ENCODE measurements at places on chromosomes 4 and X.

GRCh38 chr4:111546881-111547280 is 598.4 kb upstream of the FAM241A start:
- no peak for DNase-seq

GRCh38 chr4:11894977-11895376 is 466.3 kb upstream of the HS3ST1 start:
- DNase-seq, result no peak

DNA sequence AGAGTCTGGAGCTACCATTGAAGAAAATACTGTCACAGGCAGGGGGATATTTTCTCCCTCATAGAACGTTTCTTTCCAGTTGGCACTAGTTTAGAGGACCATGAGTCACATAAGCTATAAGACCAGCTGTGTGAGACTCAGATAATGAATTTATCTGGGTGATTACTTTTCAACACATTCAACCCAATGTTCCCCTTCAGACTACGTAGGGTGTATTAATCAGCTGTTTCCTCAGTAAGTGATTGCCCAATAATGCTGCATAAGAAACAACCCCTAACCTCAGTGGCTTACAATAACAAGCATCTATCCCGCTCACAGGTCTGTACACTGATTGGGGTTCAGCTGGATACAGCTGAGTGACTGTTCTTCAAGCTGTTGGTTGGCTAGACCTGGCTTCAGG is 38.1 kb downstream of the CBLL2 start:
- no peak for DNase-seq

DNA sequence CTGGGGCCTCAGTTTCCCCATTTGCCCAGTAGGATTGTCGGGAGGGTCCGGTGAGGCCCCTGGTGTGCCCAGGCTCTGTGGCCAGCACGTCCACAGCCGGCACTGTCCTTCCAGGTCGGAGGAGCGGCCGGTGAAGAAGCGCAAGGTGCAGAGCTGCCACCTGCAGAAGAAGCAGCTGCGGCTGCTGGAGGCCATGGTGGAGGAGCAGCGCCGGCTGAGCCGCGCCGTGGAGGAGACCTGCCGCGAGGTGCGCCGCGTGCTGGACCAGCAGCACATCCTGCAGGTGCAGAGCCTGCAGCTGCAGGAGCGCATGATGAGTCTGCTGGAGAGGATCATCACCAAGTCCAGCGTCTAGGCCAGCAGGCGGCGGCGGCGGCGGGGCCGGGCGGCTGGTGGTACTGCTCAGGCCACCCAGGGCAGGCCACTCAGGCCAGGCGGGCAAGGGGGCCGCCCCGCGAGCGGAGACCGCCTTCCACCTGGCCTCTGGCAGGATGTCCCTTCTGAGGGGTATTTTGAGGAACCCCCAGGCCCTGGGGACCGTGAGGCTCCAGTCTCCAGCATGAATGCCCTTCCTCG is 6.7 kb downstream of the MSANTD1 start:
- no peak for DNase-seq

DNA sequence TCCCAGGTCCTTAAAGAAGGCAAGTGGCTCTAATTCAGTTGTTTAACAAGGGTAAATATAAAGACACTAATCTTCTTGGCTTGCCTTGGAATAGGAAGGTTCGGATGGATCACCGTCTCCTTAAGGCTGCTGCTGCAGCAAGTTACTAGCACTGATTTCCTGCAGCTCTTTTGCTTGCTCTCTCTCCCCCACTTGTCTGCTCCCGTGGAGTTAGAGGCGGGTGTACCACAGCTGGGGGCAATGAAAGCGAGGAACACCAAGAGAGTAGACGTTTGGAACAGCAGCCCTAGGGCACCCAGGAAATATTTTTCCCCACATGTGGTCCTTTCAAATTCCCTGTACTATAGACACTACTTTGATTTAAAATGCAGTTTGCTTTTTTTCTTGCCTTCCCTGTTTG is 202.2 kb downstream of the SH2D1A start:
- no peak for DNase-seq

DNA sequence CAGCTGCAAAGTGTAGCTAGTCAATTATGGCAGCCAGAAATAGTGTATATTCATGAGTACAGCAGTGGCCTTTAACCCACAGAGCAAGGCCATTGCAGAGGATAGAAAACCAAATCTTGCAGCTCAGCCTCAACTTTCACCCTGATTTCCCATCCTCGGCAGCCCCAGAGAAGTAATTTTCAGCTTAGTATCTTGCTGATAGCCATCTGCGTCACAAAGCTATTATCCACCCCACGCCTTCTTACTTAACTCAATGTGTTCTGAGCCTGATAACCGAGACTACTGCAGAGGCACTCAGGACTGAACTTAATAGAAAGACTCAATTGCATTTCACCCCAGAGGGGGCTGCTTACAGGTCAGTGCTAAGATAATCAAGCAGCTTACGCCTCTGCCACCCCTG is 174.5 kb upstream of the MAOA start:
- DNase-seq, result peak; percentile 3

GRCh38 chr4:174215057-174215456 is 68.4 kb downstream of the FBXO8 start:
- DNase-seq, result no peak

DNA sequence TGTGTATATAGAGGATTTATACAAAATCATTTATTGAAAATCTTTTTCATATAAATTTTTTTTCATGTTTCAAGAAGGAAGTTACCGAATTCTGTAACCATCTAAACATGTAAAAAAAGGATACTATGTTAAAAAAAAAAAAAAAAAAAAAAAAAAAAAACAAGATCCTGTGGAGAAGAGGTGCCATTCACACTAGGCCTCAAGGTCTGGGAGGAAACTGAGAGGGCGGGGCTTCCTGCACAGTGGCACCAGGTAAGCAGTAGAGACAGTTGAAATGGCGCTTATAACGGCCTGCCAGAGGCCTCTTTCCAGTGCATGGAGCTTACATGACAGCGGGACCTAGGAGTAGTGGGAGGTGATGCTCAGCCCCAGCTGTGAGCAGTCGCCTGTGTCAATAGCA is 17.5 kb downstream of the TRAPPC2 start:
- DNase-seq, result no peak

DNA sequence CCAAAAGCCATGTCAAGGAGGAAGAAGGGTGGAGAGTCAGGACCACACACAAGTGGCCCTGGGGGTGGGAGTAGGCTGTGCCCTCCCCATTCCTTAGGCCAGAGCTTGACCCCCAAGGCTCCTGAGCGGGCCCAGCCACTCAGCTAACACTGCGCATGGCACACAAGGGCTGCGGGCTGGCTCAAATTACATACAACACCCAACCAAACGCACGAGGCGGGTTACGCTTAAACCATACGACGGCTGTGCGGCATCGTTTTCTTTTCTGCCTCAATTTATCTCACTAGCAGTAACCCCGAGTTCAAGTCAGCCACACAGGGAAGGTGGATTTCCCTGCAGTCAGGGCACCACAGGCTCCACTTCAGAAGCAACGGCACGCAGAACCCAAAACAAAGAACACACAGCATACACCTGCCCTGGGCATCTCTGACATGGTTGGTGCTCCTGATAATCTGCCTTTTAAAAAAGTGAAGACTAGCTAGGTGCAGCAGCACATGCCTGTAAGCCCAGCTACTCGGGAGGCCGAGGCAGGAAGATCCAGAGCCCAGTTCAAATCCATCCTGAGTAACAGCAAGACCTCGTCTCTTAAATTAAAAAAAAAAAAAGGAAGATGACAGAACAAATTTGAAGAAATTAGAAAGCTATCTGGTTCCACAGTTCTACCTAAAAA is 2.9 kb downstream of the GAK start:
- DNase-seq, result no peak

- no peak for DNase-seq
Observed at GRCh38 chrX:56113785-56114436, 118.2 kb upstream of the KLF8 start.

- DNase-seq, result peak; percentile 1
Observed at GRCh38 chr4:136183513-136183912, 1348.8 kb downstream of the PCDH18 start.

DNA sequence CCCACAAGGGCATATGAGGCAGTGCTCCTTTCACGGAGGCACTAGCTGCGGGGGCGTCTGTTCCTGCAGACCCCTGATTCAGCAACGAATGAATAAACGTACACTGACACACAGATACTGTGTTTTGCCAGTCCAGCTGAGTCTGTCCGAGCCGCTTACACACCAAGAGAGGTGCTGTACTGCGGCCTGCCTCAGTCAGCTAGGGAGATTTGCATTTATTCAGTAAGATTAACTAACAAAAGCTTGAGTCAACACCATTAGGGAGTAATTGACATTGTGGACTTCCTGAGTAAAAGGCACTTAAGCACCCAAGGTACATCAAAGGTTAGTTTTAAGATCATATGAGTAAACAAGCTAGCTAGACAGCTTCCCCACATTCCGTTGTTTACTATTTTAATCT is 31.0 kb upstream of the BEX4 start:
- no peak for DNase-seq

DNA sequence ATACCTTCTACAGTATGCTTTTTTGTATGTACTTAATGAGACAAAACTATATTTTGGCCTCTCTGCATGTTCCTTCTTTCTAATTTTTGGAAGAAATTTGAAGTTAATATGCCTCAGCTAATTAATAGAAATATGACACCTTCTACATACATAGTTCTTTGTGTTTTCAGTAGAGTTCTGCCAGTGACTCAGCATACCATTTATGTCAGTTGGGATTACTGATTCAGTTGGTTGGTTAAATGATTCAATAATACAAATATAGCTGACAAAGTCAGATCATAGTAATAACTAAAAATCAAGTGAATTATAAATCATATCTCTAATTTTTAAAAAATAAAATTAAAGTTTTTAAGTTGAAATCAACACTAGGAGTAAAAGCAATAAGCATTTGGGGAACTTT is 16.8 kb downstream of the BTC start:
- no peak for DNase-seq

GRCh38 chr4:77123411-77123810 is 33.6 kb upstream of the CCNG2 start:
- DNase-seq, result no peak

GRCh38 chr4:174403177-174403543 is 119.1 kb downstream of the HPGD start:
- DNase-seq, result no peak

DNA sequence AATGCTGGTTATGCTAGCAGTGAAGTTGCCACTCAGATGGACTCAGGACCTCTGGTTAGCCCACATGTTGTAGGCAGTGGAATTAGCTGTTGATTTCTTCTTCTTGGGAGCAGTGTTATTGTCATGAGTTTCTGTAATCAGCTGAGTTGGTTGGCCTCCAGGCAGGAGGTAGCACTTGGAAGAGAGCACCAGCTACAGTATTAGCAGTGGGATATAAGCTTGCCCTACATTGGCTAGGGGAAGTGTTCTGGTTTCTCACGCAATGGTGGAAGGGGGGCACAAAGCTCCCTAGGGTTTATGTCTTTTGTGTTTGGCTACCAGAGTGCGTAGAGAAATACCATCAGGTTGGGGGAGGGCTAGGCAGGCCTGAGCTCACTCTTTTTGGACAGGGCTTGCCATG is 34.0 kb upstream of the UCP1 start:
- no peak for DNase-seq

GRCh38 chr4:145694929-145695328 is 15.0 kb downstream of the C4orf51 start:
- DNase-seq, result no peak

All from hematopoietic multipotent progenitor cell treated with erythropoietin and hydrocortisone succinate and interleukin-3 and kit ligand, for 4 days (in vitro differentiated cells).